Stimulated activated CD8-positive, alpha-beta memory T cell treated with anti-CD3 and anti-CD28 coated beads, Interleukin-2, amount 100 ng/mL, for 1 hour (primary cell): ENCODE measurements at places on chromosomes 2 and 18.

DNA sequence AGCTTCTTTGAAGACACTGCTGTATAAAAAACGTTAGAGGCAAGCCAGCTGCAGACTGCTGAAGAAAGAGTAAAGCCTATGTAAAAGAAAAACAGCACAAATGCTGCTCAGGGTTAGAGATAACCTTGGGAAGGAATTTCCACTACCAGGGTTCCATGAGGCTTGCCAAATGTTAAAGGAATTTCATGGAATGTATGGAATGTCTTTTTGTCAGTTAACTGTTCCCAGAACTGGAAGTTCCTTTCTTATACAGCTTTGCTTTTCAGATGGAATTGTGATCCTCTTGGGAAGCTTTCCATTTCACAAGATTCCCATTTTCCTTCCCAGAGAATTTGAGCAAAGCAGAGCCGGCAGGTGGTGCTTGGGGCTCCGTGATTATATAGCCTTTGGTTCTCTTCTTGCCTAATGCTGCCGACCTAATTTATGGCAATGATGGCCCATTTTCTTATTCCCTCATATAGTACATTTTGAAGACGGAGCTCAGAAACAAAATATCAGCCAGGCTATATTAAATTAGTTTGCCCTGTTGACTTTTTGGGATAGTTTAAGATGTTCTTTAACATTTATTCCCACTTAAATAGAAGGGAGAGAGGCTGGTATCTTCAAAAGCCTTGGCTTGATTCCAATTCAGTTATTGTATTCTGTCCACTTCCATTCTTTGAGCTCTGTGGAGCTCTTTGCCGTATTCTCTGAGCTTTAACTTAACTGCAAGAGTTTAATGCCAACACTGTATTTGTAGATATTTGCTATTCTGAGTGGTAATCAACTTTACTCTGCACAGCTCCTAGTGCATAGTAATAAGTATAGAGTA is 162.3 kb downstream of the PHLPP1 start:
- no peak for DNase-seq

GRCh38 chr2:168601741-168602140 is 145.7 kb downstream of the CERS6 start:
- no peak for DNase-seq

GRCh38 chr2:167544602-167545001 is 656.3 kb downstream of the XIRP2 start:
- DNase-seq = no peak

GRCh38 chr2:53473775-53474311 is 293.8 kb upstream of the CHAC2 start:
- no peak for DNase-seq

GRCh38 chr2:221202431-221202830 is 369.7 kb downstream of the EPHA4 start:
- no peak for DNase-seq

DNA sequence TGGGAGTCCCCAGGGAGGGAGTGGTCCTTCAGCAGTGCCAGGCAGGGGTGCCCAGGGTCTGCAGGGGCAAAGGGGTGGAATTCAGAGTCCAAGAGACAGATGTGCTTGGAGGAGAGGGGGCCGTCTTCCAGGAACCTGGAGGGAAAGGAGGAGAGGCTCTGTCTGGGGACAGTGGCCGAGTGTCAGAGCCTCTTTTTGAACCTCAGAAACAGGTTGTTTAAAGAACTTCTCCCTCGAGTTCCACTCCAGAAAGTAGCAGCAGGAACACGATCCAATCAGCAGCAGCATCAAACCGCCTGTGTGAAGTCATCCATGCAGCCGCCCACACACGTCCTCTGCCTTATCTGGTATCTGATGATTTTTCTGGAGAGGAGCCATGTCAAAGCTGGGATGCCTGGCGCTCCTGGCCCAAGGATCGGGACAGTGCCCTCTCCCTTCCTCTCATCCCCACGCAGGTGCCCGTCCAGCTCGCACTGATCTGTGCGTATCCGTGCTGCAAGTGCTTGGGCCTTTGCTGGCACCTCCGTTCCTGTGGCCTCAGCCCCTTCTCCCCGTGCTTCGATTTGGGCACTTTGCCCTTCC is 205.1 kb downstream of the NDUFA10 start:
- no peak for DNase-seq
